Renal cortex interstitium (tissue), 15 donors: ENCODE measurements at places on chromosomes 16 and 17. TPM values are rescaled to one million over a fixed set of nuclear protein-coding genes. Genes with fewer than 3 reads are reported as not detected.

CHCT1 gene
- not detected for polyA plus RNA-seq

AURKB gene
- 34.1 TPM for polyA plus RNA-seq

EDC4 gene
- 95.3 TPM for polyA plus RNA-seq

ZSCAN10 gene
- polyA plus RNA-seq: 0.27 TPM

ICAM2 gene
- polyA plus RNA-seq: 23.0 TPM

HP gene
- polyA plus RNA-seq: 0.85 TPM

HIGD1B gene
- polyA plus RNA-seq: 0.61 TPM

TMEM238L gene
- polyA plus RNA-seq: 1.9 TPM

C17orf100 gene
- polyA plus RNA-seq: 10.3 TPM

GAS7 gene
- 16.9 TPM for polyA plus RNA-seq

CLDN7 gene
- polyA plus RNA-seq: 41.1 TPM

ENPP7 gene
- polyA plus RNA-seq: 5.2 TPM

TXNDC17 gene
- 104 TPM for polyA plus RNA-seq

ELMO3 gene
- 6.5 TPM for polyA plus RNA-seq

SNX20 gene
- 0.36 TPM for polyA plus RNA-seq

KRT24 gene
- not detected for polyA plus RNA-seq

TMEM204 gene
- 15.9 TPM for polyA plus RNA-seq

CEP295NL gene
- 0.11 TPM for polyA plus RNA-seq

INTS2 gene
- 13.3 TPM for polyA plus RNA-seq

KRT33B gene
- not detected for polyA plus RNA-seq

PYDC1 gene
- not detected for polyA plus RNA-seq

PPY gene
- not detected for polyA plus RNA-seq

SCN4A gene
- polyA plus RNA-seq: 1.2 TPM

HSPB9 gene
- 0.30 TPM for polyA plus RNA-seq

ZNF500 gene
- polyA plus RNA-seq: 12.7 TPM

CD300A gene
- 1.8 TPM for polyA plus RNA-seq

WNT9B gene
- 11.3 TPM for polyA plus RNA-seq

CDRT15 gene
- polyA plus RNA-seq: 0.24 TPM

NPB gene
- polyA plus RNA-seq: 1.4 TPM

DBNDD1 gene
- 9.2 TPM for polyA plus RNA-seq

LITAFD gene
- polyA plus RNA-seq: not detected

WDR59 gene
- 84.4 TPM for polyA plus RNA-seq

NLE1 gene
- polyA plus RNA-seq: 18.1 TPM

ASGR1 gene
- polyA plus RNA-seq: 10.7 TPM

SSH2 gene
- 16.1 TPM for polyA plus RNA-seq

TMEM186 gene
- 16.9 TPM for polyA plus RNA-seq

NPIPB4 gene
- polyA plus RNA-seq: 201 TPM

KIF18B gene
- polyA plus RNA-seq: 12.0 TPM
